ENCODE measurements at places on chromosomes 2 and 18.

GRCh38 chr2:64296140-64296480 is 151.9 kb upstream of the PELI1 start:
- no peak for DNase-seq

GRCh38 chr2:112187805-112188596 is 49.8 kb downstream of the FBLN7 start:
- peak; percentile 92 for DNase-seq

DNA sequence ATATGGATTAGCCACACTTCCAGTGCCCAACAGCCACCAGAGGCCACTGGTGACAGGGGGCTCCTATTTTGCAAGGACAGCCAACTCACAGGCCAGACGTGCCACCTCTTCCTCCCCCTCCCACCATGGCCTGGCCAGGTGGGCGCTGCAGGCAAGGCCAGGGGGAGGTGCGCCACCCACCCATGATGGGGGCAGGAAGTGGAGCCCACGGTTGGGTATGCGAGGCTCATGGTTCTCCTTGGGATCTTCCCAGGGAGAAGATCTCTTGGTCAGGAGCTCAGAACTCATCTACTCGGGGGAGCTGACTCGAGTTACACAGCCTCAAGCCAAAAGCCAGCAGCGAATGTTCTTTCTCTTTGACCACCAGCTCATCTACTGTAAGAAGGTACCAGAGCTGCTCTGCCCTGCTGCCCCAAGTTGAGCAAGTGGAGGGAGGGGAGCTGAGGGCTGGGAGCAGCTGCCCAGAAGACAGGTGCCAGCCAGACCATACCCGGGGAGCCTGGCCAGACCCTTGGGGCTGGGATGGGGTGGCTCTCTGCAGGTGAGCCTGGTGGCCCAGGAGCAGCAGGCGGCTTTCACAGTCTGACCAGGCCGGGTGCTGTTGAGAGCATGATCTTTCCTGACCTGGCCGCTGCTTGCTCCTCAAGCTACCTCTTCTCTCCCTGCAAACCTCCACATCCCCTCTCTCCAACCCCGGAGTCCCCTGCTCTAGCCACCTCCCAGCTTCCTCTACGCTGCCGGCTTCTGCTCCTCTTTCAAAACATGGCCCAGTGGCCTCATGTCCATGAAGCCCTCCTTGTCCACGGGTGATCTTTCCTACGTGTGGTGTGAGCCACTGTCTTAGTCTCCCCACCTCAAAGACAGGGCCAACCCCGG is 49.8 kb downstream of the FAM168B start:
- DNase-seq, result no peak

- no peak for DNase-seq
Measured at GRCh38 chr2:128710242-128710641, 391.6 kb upstream of the HS6ST1 start.

DNA sequence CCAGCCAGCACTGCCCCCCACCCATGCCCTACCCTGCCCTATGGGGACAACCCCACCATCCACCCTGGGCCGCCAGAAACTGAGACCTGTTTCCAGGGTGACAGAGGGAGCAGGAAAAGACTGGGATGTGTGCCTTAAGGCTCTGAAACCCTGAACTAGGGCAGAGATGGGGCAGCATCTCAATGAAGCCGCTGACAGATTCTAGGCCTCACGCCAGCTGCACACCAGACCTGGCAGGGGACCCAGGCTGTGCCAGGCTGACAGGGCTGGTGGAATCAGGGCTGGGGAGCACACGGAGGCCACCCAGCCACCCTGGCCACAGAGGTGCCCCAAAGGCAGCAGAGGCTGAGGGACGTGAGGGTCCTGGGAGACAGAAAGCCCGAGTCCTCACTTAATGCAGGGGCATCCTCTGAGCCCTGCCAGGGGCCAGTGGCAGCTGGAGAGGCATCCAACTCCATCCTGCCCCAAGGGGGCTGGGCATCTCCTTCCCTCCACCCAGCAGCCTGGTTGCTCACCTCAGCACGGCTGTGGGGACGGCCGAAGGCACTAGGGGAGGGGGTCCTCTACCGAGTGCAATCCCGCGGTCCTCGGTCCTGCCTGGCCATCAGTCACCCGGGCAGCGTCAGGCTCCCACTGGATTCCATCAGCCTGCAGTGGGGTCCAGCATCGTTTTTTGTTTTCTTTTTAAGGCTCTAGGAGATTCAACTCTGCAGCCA is 169.2 kb downstream of the ZFP36L2 start:
- DNase-seq, result no peak

DNA sequence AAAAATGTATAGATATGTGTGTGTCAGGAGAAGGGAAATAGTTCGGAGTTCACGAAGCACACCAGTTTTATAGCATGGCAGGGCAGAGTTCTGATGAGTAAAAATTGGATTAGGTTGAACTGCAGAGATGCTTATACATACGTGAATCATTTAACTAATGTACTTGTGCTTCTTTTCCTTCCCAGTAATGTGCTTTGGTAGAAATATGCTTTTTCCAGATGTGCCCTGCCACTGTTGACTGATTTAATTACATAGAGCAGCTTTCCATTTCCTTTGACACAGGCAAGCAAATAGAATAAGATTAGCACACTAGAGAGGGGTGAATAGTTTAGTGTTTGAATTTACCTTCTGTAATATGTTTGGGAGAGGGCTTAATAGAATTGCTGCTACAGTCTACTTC is 28.9 kb upstream of the ARMC9 start:
- no peak for DNase-seq

DNA sequence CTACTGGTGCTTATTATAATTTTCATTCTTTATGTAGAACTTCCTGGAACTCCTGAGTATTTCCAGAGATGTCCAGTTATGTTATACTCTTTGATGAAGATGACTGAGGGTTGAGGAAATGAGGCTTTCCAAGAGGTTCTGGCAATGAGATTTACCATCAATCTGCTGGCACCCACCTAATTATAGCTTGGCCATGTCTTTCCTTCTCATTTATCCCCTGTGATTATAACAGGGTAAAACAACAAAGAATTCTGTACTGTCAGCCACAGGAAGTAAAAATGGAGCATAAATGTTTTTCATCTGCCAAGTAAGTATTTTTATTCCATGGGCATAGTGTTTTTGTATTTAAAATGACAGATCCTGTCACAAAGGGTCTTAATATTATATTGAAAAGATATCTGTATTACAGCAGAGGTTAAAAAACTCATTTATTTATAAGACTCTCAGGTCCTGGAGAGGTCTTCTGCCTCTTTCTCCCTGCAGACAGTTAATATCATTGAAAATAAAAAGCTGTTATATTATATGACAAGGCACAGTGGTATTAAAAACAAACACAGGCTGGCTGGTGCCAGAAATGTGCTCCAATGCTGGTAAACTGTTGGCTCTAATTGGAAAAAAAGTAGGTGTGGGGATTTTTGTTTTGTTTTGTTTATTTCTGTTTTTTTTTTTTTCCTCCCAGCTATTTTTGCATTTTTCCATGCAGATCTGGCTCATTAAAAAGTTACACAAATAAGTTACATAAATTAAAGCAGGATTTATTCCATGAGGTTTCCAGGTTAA is 1764.1 kb upstream of the CELF4 start:
- DNase-seq, result no peak

GRCh38 chr2:154992826-154993225 is 294.3 kb downstream of the KCNJ3 start:
- DNase-seq, result no peak

GRCh38 chr2:112683550-112684414 is 37.0 kb upstream of the NT5DC4 start:
- no peak for DNase-seq

- no peak for DNase-seq
Measured at GRCh38 chr18:55314615-55315237, 273.3 kb downstream of the TCF4 start.
